Stimulated activated CD8-positive, alpha-beta memory T cell treated with anti-CD3 and anti-CD28 coated beads, Interleukin-4, amount 100 ng/mL, for 4 hours (primary cell): ENCODE measurements at places on chromosomes 4 and X.

GRCh38 chrX:153486171-153486570 lies 8.6 kb upstream of the BGN start:
- DNase-seq, result no peak

DNA sequence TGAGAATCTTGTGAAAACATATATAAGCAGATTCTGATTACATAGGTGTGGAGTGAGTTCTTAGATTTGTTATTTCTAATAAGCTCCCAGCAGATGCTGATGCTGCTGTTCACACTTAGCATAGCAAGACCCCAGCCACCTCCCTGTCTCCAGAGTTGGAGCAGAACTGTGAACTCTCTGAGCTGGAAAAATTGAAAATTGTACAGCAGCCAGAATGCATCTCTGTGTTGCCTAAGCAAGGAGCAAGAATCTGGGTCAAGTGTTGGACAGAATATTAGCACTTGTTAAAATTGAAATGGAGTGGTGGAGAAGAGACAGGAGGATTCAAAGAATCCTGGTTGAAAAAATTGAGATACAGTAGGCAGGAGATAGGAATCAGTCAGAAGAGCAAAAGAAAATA lies 146.6 kb upstream of the FAM47C start:
- no peak for DNase-seq

DNA sequence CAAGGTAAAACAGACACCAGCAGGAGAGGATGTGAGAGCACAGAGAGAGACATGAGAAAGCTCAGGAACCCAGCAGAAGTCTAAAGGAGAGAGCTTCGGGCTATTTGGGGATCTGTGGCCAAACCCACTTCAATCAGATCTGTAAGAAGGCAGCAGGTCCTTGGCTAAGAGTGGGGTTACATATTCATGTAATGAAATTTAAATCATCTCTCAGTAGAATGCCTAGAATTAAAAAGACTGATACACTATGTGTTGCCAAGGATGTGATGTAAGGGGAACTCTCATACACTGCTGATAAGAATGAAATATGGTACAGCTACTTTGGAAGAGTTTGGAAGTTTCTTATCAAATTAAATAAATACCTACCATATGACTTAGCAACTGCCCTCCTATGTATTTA lies 35.8 kb downstream of the PDE5A start:
- DNase-seq, result no peak

DNA sequence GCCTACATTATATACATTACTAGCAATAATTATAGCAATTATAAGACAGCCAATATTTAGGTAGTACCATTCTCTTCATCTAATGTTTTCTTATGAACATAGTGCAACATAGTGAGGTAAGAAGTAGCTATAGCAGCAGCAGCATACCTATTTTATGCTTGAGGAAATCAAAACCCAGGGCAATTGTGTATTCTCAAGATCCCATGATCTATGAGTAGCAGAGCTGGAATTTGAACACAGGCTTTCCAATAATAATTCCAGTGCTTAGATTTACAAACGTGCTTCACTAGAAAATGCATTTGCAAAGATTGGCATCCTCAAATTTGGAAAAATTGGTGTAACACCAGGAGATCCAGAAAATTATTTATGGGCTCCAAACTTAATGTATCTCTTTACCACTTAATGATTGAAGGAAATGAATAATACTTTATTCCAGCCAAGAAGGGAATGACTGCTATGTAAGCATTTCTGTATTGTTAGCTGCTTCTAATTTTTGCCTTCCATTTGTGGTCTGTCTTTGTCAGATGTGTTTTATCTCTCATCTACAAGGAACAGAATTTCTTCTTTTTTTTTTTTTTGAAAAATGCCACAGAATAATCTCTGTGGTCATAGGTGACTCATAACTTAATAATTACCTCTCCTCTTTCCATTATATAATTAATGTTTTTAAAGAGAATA lies 451.1 kb downstream of the ARAP2 start:
- DNase-seq, result no peak

GRCh38 chr4:80361329-80361900 lies 25.9 kb downstream of the CFAP299 start:
- DNase-seq, result no peak

DNA sequence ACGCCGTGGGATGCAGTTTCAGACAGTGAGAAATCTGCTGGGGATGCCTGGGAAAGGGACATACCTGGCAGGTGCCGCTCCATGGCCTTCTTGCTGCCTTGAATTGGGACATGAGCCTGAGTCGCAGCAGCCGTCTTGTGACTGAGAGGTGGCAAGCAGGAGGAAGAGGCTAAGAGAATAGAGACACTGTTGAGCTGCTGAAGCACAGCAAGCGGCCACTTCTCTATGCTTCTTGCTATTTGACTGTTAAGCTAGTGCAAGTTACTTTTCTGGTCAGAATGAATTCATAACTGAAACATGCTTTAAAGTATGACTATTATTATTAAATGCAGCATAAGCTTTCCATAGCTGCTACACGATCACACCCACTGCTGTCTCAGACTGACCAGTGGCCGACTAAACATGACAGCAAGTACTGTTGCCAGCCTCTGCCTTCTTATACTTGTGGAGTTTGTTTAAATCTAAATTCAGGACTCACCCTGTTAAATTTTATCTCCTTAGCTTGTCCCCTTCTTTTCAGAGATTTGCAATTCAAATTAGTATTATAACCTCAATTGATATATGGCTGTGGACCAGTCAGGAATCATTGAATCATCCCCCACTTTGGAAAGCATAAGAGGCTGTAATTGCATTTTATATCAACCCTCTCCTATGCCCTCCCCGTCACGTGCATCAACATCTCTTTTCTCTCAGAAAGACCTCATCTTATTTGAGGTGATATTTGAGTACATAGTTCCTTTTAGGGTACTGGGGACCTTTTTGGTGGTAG lies 24.8 kb upstream of the ACSL1 start:
- no peak for DNase-seq

DNA sequence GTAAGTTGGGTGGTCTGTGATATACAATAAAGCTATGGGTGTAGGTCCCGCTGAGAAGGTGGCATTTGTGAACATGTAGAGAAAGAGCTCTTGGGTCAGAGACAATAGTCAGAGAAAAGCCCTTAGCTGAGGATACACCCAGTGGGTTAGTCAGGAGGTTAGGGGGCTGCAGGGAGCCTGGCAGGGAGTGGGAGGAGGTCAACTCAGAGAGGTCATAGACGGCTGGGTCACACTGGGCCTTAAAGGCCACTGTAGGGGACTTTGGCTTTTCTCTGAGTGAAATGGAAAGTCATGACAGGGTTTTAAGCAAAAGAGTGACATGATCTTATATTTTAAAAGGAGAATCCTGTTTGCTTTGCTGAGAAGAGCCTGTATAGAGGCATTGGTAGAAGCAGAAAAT lies 16.7 kb downstream of the MGST2 start:
- no peak for DNase-seq

DNA sequence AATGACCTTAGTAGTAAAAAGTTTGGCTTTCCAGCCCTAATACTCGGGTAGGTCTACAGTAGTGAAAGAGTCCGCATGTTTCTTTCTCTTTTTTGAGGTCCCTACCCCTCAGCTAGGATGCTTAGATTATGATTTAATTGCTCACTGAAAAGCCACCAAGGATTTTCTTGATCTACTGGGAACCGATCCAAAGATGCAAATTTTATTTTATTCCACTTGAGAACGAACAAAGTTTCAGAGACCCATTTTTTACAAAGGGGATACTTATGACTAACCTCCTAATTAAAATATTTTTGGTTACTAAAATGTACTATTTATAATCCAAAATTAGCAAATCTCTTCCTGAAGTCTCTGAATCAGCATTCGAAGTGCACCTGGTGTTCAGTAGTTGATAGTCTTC lies 14.3 kb upstream of the PDHA2 start:
- no peak for DNase-seq

DNA sequence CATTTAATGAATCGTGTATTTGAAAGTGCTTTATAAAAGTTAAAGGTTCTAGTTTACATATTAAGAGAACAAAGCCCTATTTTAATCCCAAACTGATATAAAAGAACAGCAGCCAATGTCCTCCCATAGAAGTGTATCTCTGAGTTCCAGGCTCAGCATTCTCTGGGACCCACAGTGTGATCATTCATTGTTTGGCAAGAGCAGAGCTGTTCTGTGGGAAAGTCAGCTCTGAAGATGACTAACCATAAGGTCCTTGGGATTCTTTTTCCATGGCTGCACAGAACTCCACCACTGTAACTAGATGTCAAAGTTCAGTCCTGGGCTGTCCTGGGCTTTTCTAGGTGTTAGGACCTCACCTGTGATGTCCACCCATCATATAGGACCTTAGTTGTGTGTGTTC lies 157.0 kb upstream of the TLL1 start:
- DNase-seq, result no peak

GRCh38 chrX:103716962-103717361 lies 6.3 kb downstream of the TMEM31 start:
- no peak for DNase-seq

- DNase-seq, result no peak
These were observed 63.1 kb downstream of the SLC10A7 start for GRCh38 chr4:146458594-146458993.

GRCh38 chr4:87228262-87228860 lies 7.9 kb upstream of the KLHL8 start:
- DNase-seq, result no peak

GRCh38 chr4:141388481-141388880 lies 167.8 kb downstream of the ZNF330 start:
- no peak for DNase-seq

GRCh38 chrX:110985470-110985869 lies 110.5 kb upstream of the PAK3 start:
- no peak for DNase-seq

DNA sequence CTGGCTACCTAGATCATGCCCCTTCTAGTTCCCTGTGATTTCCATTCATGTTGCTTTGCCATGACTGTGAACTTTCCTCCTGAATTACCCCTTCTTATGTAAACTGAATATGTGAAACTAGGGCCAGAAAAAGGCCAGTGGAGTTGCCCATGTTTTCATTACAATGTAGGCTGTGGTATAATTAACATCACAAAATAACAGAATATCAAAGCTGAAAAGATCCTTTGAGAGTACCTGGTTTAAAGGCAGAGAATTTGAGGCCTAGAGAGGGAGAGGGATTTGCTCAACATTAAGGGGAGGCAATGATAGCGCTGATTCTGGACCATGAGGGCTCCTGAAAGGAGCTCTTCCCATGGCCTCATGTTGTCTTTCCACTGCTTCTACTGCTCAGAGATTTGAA lies 392.2 kb downstream of the OPHN1 start:
- no peak for DNase-seq

DNA sequence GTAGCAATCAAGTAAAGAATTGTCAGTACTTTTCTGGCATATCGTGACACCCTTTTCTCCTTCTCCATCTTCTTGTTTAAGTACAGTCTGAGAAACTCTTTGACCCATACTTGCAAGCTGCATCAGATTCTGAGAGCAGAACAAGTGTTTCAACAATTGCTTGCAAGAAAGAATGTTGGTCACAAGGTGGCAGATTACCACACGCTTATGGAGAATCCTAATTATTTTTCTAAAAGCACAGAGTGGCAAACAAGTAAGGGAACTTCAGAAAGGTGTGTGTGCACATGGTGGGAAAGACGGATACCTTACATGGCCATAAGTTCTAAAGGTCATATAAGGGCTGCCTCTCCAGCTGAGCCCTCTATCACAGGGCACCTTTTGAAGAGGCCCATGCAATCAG lies 136.4 kb upstream of the FGF13 start:
- no peak for DNase-seq

DNA sequence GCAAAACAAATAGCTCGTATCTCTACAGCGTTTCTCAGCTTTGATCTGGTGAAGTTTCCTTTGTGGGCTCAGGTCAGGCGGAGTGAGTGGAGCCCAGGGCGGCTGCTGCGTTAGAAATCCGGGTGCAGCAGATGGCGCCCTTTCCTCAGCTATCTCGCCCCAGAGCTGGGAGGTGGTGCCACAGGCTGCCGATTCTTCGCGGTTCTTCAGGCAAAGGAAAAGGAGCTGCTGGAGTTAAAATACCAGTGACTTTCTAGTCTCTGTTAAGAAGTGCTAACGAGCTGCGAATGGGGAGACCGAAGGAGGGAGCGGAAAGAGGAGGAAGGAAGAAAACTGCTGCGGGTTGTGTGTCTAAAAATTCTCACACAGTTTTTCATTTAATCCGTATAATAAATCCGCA lies 114.6 kb downstream of the CPE start:
- DNase-seq, result peak; percentile 17

DNA sequence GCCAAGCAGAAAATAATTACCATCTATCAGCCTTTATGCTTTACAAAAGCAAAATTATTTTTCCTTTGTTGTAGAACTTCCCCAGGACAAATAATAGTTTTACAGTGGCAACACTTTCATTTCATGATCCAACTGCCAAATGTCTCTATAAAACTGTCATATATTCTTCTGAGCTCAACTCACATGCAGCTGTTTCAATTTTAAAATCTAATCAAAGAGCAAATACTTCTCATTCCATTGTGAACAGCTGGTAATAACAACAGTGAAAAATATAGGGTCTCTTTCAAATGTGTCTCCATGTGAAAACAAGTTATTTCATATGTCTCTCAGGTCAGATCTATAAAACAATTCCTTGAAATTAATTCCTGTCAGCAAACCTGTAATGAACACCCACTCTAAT lies 270.6 kb upstream of the SLC7A11 start:
- DNase-seq, result no peak

GRCh38 chr4:61507091-61507490 lies 307.0 kb downstream of the ADGRL3 start:
- no peak for DNase-seq

GRCh38 chr4:151865312-151865711 lies 104.5 kb upstream of the GATB start:
- DNase-seq, result no peak
